ENCODE measurements at places on chromosomes 13 and 19.

GRCh38 chr13:108270442-108270841 lies 924 bp downstream of the TNFSF13B start:
- DNase-seq, result no peak

DNA sequence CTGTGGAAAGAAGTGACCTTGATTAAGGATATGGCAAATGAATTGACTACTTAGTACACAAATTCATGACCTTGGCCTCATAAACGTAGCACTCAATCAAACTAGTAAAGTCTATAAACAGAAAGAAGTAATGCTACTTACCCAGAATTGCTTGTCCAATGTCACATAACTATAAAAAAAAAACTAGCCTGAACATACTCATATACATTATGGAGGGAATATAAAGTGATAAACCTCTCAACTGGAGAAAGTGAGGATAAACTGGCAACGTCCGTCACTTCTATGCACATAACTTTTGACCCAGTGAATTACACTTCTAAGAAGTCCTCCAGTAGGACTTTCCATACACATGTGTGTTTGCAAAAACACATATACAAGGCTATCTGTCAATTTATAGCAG lies 7.7 kb upstream of the SERP2 start:
- DNase-seq, result no peak

DNA sequence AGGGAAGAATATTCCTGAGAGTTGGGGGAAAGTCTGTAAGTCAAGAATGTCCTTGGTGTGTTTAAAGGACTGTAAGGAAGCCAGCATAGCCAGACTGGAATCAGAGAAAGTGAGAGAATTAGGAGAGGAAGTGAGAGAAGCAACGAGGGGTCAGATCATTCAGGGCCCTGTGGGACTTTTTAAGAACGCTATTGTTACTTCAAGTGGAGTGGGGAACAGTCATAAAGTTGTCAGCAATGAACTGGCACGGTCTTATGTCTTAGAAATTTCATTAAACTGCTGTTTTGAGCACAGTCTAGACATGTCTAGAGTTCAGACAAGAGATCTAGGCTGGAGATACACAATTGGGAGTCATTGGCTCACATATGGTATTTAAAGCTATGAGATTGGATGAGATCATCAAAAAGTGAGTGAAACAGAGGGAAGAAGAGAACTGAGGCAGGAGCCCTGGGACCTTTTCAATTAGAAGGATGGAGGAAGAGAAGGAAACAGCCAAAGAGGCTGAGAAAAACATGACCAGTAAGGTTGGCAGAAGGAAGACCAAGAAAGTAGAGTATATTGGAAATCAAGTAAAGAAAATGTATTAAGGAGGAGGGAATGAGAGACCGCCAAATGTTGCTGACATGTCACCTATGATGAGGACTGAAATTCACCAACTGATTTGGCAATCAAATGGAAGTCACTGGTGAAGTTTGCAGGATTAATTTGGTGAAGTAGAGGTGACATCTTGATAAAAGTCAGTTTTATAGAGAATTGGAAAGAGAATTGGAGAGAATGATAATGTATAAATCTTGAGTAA lies 263.5 kb downstream of the GPC5 start:
- DNase-seq, result no peak

DNA sequence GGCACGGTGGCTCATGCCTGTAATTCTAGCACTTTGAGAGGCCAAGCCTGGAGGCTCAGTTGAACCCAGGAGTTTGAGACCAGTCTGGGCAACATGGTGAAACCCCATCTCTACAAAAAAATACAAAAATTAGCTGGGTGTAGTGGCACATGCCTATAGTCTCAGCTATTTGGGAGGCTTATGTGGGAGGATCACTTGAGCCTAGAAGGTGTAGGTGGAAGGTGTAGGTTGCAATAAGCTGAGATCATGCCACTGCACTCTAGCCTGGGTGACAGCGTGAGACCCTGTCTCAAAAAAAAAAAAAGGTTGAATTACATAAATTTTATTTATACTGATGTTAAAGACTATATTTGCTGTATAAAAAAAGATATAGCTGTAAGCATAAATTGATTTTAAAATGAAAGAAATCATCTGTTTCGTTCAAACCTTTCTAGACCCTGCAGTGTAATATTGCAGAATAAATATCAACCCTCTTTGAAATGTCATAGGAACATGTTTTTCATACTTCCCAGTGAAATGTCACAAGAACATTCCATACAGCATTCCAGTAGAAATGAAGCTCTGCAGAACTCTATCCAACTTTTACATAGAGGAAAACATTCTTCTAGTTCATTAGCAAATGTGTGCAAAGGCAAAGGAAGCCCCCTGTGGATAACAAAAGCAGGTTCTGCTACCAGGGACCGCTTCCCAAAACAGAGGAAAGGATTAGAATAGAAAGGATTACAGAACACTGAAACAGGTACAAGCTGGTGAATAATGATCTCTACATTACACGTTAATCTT lies 76.0 kb downstream of the CAB39L start:
- DNase-seq, result no peak

DNA sequence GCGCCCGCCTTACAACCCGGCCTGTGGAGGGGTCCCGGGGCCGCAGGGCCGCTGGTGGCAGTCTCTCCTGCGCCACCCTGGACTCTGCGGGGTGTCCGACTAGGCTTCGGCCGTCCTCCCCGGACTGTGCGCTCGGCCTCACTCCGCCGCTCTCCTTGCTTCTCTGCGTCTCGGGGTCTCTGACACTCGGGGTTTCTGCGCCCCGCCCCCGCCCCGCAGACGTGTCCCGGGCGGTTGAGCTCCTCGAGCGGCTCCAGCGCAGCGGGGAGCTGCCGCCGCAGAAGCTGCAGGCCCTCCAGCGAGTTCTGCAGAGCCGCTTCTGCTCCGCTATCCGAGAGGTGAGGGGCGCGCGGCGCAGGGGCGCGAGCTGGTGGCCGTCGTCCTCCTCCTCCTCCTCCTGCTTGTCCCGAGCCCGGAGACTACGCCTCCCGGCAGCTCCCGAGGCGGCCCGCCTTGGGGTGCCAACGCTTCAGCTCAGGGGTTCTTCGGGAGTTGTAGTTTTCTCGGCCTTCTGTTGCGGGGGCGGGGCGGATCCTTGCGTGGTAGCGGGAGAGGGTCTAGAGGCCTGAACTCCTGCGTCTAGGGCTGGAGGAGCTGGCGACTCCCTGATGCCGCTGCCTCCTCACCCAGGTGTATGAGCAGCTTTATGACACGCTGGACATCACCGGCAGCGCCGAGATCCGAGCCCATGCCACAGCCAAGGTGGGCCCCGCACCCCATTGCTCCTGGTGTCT lies 627 bp downstream of the LIN7B start:
- DNase-seq, result no peak

GRCh38 chr13:102028206-102028605 lies 373.6 kb downstream of the FGF14 start:
- no peak for DNase-seq

GRCh38 chr19:937259-937694 lies 11.4 kb downstream of the ARID3A start:
- no peak for DNase-seq

- no peak for DNase-seq
Observed at GRCh38 chr19:55324662-55325061, 479 bp downstream of the TMEM150B start.

DNA sequence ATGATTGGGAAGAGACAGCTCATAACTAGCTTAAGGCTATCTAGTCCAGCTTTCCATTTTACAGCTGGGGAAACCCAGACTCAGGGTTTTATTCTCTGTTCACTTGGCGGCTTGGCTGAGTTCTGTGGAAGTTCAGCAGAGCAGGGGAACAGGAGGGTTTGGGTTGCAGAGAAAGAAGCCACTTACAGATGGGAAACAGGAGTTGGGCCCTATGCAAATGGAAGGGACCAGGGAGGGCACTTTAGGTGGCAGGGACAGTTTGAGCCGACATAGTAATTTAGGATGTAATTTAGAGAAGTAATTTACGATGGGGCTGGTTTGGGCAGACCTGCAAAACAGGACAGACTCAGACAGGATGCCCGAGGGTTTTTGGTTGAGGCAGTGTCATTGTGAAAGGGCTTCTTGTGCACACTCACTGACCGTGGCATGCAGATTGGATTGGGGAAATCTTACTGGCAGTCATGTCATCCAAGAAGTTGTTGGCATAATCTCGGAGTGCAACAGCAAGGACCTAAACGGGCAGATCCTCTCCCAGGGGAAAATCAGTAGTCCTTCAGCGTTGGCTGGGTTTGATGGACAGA lies 47.3 kb upstream of the GPR183 start:
- no peak for DNase-seq

DNA sequence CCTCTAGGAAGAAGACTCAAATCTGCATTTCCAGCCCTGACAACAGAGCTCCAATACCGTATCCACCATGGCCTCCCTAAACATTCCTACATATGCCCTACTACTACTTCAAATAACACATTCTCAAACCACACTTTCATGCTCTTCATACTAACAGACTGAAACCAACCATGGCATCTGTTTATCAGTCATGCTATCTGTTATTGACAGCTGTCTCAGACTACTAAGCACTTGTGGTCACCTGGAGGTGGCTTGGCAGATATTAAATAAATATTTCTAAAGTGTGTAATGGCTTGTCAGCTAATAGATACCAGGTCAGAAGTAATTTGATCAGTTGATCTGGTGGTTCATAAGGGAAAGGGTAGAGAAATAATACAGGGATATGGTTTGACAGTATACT lies 489.1 kb downstream of the DIAPH3 start:
- DNase-seq, result no peak

GRCh38 chr19:33405553-33406461 lies 32.3 kb downstream of the CEBPG start:
- DNase-seq, result no peak

DNA sequence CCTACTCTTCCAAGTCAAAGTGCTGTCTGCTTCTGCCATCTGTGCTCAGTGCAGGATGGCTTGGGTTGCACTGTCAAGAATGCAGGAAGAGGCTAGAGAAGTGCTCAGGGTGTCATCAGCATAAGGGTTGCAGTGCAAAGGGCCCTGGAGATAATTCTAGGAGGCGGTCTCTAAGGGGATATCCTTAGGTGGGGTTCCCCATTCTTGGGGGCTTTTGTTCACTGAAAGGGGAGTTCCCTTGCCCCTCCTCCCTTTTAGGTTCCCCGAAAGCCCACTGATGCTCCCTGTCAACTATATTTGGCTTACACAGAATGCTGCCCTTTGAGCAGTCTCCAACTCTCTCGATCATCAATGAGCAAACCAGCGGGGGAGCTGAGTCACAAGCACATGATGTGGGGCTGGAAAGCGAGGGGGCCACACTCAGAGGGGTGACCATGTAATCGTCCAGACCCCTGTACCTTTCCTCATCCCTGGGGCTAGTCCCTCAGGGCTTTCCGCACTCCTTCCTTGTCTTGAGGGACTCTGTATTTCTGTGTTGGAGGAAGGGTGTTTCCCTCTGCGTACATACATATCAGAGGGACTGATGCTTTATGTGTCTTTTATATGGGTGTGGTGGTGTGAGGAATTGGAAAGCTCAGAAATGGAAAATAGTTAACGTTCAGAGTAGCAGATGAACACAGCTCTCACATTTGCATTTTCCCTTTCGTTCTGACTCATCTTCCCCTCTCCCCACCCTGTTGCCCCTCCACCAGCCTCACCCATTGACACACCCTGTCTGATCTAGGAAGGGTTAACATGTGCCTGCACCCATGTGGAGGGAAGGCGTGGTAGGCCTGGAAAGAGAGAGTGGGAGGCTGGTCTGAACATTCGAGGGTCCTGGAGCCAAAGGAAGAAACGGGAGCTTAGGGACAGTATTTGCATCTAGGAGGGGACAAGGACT lies 6.7 kb downstream of the ZBTB32 start:
- no peak for DNase-seq
